Cardiac septum (tissue), 1 donor: ENCODE measurements at places on chromosomes 1 and 21.

- DNase-seq: no peak
These were observed 262.9 kb downstream of the PLA2G4A start for GRCh38 chr1:187091666-187092065.

- no peak for DNase-seq
These were observed 4.3 kb upstream of the LHX9 start for GRCh38 chr1:197912739-197913494.

GRCh38 chr1:185816460-185816859 is 82.3 kb downstream of the HMCN1 start:
- DNase-seq: no peak

- DNase-seq: no peak
These were observed 258.3 kb downstream of the SPATA17 start for GRCh38 chr1:217889401-217889800.

DNA sequence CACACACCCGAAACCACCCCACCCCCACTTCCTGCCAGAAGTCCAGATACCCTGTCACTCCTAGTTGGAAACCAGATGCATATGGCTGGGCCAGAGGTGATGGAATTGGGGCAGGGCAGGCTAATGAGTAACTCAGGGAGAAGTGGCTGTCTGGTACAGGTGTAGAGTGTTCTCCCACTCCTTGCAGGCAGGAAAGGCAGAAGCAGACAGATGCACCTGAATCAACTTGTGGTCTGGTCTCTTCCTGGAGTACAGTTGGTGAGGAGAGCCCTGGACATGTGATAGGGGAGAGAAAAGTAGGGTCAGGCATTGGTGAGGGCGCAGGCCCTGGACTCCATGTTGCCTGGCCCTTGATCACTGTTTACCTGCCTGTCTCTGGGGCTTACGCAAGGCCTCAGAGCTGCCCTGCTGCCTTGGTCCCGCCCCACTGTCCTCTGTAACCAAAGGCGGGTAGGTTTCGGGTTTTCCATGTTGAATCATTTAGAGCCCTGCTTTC is 2.5 kb downstream of the CGN start:
- DNase-seq: no peak

- peak; percentile 99 for DNase-seq
These were observed 362 bp upstream of the DYNLT4 start for GRCh38 chr1:44807364-44808062.

DNA sequence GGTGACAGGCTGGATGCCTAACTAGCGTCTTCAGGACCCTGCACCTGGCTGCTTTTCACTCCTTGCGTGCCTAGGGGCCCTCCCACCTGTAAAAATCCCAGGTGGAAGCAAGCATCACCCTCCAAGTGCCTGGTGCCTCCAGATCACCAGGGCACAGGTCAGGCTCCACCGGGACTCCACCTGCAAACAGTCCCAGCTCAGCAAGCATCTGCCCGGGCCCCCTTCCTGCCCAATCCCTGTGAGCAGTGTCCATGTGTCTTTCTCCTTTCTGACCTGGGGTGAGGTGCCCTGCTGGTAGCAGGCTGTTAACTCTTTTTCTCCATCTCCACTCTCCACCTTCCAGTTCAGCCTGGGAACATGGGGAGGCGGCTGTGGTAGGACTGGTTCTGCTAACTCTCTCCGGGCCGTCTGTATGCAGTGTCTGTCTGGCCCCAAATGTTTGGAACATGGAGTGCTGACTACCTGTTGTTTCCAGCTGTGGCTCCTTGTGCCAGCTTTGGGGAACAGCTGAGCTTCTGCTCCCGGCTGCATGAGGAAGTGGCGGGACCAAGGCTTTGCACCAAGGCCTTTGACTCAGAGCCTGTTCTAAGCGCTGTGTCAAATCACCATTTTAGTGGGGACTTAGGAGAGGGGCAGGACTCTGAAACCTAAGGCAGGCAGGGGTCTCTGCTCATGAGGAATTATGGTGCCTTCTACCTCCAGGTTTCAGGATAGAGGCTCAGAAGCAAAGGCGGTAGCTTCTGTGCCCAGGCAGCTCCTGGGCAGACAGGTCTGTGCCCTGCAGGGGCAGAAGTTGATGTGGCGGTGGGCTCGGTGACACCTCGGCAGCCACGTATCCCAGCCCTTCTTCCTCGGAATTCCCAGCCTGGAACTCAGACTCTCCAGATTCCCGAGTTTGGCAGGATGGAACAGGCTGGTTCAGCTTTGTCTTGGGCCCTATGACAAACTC is 5.5 kb downstream of the GPR137B start:
- DNase-seq: peak; percentile 72

DNA sequence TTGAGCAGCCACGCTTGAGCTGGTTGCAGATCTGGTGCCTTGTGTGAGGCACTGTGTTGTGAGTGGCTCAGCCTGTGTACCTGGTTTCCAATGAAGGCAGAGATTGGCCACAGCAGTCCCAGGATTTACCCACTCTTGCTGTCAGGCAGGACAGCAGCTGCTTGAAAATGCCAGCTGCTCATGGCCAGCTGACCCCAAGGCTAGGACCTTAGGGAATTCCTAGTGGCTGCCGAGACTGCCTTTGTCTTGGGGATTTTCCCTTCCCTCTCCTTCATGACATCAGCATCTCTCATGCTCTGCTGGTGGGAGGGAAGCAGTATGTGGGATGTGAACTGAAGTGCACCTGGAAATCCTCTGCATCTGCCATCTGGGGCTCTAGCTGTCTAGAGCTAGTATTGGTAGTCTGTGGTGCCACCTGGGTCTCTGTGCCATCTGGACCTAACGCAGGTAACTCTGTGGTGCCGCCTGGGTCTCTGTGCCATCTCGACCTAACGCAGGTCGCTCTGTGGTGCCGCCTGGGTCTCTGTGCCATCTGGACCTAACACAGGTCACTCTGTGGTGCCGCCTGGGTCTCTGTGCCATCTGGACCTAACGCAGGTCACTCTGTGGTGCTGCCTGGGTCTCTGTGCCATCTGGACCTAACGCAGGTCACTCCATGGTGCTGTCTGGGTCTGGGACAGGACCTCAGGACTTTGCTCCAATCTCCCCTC is 3.8 kb upstream of the LRRC47 start:
- no peak for DNase-seq

- no peak for DNase-seq
These were observed 126.6 kb downstream of the KCNT2 start for GRCh38 chr1:196481616-196482015.

DNA sequence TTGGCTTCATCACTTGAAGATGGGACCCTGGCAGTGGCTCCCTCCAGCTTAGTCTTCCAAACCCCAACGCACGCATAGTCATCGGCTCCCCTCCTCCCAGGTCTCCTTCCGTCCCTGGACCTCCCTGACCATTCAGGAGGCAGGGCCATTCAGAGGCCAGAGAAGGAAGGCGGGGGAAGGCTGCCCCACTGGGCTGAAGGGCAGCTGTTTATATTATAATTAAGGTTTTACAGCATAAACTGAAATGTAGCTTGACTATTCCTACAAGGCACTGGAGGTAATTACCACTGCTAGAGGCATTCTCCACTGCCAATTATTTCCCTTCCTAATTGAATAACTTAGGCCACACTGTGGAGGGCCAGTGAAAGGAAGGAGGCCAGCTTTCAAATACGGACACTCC is 170.6 kb upstream of the PROX1 start:
- DNase-seq: no peak

GRCh38 chr21:38859852-38860251 is 54.1 kb downstream of the ETS2 start:
- DNase-seq: no peak

DNA sequence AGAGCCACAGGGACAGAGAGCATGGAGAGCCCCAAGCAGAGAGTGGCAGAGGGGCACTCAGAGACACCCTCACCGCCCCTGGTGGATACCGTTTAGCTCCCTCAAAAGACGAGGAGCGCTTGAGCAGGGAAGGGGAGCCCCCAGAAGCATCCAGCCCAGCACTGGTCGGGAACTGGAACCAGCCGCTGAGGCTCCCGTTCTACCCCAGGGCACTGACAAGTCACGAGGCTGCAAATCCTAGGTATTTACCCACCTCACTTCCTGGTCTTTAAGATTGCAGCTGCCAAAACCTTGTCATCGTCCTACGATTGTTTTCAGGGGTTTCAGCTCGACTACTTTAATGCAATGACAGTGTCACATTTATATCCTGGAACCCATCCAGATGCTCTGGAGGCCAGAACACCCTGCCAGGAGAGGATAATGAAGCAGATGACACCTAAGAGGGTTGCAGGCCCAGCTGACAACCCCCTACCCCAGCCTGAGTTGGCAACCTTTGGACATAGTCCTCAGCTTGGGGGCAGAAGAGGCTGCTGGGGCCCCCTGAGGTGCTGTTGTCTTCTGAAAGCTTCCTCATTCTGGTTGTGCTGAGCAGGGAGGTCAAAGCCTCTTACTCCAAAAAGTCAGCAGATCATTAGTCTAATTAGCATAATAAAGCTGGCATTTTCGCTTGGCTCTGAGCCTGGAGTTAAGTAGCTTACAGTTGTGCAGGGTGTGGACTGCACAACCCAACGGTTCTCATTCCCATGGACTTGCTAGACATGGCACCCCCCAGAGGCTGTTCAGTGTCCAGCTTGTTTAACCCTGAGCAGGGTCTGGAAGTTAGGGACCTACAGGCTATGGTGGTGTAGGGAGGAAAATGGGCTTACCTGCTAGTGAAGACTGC is 20.6 kb upstream of the BACE2 start:
- no peak for DNase-seq

GRCh38 chr1:150109586-150109985 is 40.1 kb upstream of the PLEKHO1 start:
- DNase-seq: no peak

DNA sequence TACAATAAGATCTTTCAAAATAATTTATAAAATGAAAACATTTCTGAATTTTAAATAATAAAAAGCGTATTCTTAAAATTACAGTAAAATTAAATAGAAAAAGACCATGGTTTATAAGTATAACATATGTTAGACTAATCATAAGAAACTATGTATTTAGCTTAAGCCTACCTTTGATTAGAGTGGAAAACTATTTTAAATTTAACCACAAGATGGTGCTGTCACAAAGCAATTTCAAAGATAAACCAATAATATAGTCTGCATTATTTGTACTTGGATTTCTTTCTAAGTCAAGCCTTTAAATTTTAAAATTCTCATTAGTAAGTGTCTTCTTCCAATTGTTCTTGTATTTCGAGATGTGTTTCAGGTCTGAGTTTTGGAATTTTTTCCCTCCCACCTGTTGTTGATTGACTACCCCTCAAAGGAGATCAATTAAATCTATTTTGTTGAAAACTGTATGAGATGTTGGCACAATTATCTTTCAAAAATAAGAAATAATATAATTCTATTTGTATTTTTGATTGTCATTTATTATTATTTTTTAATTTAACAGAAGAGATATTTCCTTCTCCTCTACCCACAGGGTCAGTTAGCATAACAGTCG is 459.8 kb downstream of the KCNT2 start:
- DNase-seq: no peak

DNA sequence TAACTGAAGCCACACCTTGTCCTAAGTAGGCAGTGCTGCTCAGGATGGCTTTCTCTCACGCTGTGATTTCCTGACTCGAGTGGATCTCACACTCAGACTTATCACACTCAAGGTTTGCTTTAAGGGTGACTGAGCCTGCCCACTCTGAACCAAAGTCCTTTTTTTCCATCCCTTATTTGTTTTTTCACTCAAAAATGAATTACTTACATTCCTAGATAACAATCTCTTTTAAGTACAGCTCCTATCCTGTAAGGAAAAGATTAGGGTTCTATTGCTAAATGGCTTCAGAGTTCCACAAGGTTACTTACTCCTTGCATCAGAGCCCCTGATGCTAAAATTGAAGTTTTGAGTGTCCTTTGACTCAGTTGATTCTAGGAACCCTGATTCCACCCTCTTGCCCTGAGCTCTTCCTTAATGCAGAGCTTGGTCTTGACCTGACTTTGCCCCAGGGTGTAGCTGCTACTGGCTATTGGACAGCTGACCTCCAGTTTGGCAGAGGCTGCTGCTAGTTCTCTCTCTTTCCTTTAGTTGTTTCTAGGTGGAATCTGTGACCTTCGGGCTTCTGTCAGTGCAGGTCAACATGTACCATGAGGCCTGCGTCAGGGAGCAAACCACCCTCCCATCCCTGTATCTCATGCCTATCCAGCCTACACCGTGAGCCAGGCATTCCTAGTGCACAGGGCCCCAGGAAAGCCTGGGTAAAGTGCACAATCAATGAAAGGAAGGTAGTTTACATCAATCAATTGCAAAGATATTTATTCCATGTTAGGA is 80.1 kb upstream of the CD55 start:
- no peak for DNase-seq

DNA sequence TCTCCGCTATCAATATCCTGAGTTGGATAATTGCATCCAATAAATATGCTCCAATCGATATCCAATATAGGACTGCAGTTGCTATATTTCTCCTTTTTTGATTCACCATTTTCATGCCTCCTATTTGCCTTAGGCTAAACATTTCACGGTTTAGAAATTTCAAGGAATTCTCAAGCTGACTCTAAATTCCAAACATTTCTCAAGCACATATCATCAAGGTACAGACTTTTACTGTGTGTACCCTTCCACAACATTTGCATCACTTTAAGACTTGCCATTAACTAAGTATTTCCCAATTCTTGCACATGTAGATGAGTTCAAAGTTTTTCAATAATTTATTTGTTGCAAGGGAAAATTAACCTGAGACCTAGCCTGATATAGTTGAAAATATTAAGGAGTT is 795.2 kb upstream of the TMPRSS15 start:
- DNase-seq: no peak

GRCh38 chr21:20272791-20273362 is 725.3 kb upstream of the NCAM2 start:
- DNase-seq: no peak

DNA sequence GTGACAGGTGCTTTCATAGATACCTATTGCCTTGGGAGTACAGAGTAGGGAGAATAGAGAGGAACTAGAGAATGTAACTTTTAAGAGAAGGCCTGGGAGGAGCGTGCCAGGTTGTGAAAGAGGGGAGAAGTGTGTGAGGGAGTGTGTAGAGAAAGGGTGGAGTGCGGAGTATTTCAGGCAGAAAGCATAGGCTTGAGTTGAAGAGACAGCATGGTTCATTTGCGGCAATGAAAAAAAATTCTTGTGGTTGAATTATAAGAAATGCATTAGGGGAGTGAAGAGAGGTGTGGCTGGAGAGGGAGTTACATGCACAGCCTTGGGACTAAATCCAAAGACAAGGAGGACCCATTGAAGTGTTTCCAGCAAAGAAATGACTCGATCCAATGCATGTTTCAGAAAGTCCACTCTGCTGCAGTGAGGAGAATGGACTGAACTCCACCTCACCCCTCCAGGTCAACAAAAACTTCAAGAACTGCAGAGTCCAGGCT is 81.7 kb upstream of the ADAM30 start:
- DNase-seq: no peak

DNA sequence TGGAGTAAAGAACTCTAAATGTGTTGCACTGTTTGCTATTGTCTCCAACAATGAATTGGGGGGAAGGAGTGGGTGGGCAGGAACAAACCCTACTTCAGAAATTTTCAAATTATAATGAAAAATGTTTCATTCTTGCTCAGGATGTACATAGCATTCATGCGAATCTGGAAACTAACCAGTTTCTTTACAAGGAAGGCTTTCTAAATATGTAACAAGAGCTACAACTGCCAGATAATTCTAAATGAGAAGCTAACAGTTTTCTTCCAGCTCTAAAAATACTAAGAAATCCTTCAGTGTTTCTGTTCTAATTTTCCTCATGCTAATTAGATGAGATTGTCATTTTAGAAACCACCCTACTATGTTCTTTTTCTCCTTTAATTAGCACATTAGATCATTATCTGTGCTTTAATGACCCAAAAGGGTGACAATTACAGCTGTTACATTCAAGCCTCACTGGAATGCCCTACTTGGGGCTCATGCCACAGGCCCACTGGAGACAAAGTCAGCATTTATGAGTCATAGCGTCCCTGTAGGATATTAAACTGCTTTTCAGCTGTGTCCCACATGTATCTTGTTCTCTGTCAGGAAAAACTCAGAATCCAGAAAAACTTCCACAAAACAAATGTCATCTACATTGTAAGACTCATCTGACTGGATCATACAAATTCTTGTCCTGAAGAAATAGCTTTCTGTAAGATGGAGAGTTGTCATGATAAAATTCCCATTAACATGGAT is 804.6 kb upstream of the CXADR start:
- DNase-seq: no peak
